ENCODE measurements at places on chromosomes 12 and 14. TPM values are rescaled to one million over a fixed set of nuclear protein-coding genes. Genes with fewer than 3 reads are reported as not detected.

DHRS2 gene
- 3.3 TPM for total RNA-seq

RNASE8 gene
- not detected for total RNA-seq

DNA sequence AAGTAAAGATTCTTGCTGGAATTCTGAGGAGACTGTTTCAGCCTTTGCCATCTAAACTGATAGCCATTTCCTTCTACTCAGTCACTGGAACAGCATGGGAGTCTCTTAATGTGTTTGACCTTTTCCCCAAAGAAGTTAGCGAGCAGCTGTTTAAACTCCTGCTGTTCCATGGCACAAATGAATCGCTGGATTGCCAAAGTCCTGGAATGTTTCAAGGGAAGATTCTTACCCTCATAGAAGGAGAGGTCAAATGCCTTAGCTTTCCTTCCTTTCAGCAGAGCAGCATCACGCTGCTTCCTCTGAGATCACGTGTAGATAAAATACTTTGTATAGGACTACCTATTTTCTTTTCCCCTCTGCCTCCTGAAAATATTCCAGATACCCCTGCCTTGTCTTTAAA lies 10.5 kb upstream of the NR2C1 start:
- no peak for DNase-seq

- DNase-seq = no peak
Measured at GRCh38 chr12:116210762-116211161, 66.7 kb downstream of the MED13L start.

GRCh38 chr14:81018684-81019083 lies 63.3 kb downstream of the TSHR start:
- DNase-seq = no peak

- DNase-seq = no peak
Measured at GRCh38 chr12:17215759-17216570, 610.0 kb upstream of the LMO3 start.

DNA sequence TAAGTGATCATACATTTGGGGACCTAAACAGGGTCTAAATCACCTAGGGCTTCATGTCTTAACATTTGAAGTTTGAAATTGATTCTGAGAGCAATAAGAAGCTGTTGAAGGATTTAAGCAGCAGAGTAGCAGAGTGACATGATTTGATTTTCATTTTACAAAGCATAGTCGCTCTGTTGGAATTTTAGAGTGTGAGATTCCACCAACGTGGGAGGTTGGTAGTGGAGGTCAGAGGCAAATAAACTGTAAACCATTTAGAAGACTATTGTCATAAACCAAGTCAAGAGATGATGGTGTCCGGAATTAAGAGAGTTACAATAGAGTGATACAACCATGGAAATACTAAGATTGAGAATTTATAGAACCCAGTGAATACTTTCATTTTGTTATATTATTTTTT lies 52.7 kb upstream of the ZDHHC17 start:
- DNase-seq = no peak

GRCh38 chr14:96673706-96674105 lies 123.5 kb upstream of the VRK1 start:
- no peak for DNase-seq

DNA sequence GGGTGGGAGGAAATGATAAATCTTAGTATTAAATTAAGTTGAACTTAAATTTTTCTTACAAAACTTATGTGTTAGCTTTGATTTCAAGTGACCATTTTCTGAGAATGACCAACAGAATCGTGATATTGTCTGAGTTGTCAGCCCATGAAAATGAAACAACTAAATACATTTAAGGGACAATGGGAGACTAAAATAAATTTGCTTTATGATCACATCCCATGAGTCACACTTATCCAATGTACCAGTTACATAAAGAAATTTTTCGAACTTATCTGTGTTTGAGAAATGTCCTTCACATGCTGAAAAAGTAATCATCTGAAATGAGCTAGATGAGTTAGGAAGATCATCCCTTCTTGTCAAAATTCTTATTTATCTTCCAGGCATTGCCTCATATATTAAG lies 415.9 kb upstream of the SYT1 start:
- DNase-seq = no peak

WDR89 gene
- total RNA-seq = 7.3 TPM

- DNase-seq = no peak
Measured at GRCh38 chr12:123139926-123140675, 10.8 kb downstream of the PITPNM2 start.

- DNase-seq = peak; percentile 79
Measured at GRCh38 chr12:121217761-121218160, 7.8 kb downstream of the P2RX4 start.

GRCh38 chr12:85805654-85806053 lies 30.6 kb downstream of the RASSF9 start:
- DNase-seq = no peak

DNA sequence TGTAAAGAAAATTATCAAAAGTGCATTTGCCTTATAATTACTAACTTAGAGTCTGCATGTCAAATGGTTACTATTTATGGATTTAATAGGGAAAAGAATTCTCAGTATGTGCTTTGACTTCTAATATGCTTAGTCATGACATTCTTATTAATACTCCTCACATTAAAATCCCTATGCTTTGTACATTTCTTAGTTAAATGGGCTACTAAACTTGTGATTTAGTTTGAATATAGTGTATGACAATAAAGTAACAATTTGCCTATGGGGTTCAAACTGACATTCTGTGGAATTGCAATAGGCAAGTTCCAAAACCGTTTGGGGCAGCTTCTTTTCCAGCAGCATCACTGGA lies 361.9 kb upstream of the TMTC1 start:
- no peak for DNase-seq

All from body of pancreas (tissue), 4 donors.